ENCODE measurements at places on chromosomes 5 and 9.

- DNase-seq, result no peak
Observed at GRCh38 chr5:71600783-71601182, 13.6 kb downstream of the MCCC2 start.

GRCh38 chr5:64040490-64040889, 78.2 kb upstream of the HTR1A start:
- no peak for DNase-seq

DNA sequence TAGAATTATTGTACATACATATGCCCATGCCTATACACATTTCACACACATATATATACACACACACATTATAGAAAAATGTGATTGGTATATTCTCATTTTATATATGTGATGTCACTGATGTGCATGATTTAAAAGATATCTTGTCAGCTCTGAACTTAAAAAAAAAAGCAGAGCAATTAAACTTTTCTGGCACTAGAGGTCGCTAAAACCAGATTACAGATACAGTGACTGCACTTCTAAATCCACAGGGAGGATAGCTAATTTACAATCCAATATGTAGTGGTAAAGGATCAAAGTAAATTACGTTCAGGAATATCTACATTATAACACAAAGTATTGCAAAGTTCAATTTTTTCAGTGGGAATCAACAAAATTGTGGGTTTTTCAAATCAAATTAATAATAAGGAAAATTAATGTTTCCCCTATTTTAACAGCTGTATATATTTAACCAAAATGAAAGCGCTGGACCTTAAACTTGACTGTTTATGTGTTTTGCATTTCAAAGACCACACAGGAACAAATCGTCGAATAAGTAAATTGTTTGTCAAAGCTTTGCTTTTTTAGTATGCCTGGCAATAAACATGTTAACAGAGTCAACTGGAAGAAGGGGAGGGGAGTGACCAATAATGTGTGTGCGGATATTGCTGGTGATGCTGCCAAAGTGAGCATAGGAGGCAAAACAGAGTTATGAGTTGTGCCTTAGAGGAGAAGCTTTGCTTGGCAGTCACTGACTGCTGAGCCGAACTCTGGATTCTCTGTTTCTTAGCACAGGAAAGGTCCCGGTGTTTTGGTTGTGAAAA, 1201.4 kb upstream of the C9orf72 start:
- DNase-seq, result no peak

DNA sequence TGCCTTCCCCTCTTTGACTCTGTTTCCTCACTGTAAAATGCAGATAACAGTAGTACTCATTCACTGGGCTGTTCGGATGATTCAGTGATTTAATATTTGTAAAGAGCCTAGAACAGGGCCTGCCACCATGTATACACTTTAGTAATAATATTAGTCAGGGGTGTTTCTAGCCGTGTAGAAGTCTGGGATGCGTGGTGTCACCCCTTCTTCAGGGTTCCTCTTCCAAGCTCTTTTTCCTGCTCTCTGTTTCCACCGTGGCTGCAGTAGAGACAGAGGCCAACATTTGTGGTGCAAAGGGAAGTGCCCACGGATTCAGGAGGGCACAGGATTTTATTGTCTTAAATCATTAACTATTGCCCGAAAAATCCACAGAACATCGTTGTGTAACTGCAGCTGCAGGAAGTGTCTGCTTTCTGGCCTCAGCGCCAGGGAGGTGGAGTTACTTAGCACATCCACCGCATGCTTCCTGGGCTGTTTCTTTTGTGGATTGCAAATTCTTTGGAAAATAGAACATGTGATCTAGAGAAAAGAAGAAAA, 61.7 kb downstream of the TRIO start:
- no peak for DNase-seq

DNA sequence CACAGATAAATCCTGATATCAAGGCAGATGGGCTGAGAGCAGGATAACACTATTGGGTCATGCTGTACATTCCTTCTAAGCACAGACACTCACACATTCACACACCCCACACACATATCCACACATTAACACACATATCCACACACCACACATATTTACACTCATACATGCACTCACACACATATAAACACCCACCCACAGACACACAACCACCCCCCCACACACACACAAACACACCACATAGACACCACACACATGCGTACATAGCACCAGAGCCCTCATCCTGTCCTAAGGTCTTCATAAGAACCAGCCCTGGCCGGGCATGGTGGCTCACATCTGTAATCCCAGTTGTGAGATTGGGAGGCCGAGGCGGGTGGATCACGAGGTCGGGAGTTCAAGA, 322.3 kb upstream of the ADCY2 start:
- DNase-seq, result no peak

DNA sequence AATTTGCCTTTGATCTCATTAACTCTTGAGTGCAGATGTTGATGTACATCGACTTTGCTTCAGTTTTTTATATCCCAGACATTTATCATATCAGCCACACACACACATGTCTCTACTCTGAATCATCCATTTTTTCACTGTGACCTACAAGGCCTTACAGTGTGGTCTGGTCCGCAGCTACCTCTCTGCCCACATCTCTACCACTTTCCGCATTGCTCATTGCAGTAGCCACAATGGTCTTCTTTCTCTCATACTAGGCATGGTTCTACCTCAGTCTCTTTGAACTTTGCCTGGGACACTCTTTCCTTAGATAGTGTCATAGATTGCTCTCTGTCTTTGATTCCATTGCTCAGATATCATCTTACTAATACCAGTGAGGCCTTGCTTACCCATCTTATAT, 87.9 kb upstream of the FSD1L start:
- no peak for DNase-seq

DNA sequence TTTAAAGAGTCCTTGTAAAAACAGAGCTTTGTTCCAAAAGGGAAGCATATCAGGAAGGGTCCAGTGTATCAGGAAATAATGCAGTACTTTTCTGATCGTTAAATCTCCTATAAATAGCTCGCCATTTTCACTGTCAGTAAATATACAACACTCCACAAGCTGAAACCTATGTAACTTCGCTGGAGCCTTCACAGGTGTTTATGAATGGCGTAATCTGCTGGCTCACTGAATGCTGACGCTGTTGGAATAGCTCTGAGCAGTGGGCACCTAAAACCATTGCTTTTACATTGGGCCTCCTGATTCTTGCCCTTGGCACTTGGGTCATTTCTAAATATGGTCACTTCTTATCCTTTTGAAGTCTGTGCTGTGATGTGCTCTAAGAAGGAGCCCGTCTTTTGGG, 4.3 kb downstream of the SHC3 start:
- no peak for DNase-seq

DNA sequence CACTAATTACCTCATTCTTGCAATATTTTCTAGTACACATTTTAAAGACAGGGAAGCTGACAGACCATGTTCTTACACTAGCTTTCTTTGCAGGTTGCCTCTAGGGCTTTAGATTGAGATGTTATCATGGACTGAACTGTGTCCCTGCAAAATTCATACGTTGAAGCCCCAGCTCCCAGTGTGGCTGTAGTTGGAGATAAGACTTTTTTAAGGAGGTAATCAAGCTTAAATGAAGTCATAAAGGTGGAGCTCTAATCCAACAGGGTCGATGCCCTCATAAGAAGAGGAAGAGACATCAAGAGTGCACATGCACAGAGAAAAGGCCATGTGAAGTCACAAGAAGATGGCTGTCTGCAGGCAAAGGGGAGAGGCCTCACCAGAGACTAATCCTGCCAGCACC, 471.2 kb upstream of the ACTBL2 start:
- no peak for DNase-seq

- peak; percentile 21 for DNase-seq
Observed at GRCh38 chr9:133715295-133715865, 22.8 kb downstream of the SARDH start.

GRCh38 chr9:27088981-27089380, 20.0 kb upstream of the TEK start:
- no peak for DNase-seq

- DNase-seq, result no peak
Observed at GRCh38 chr9:69967344-69967743, 76.3 kb upstream of the MAMDC2 start.

DNA sequence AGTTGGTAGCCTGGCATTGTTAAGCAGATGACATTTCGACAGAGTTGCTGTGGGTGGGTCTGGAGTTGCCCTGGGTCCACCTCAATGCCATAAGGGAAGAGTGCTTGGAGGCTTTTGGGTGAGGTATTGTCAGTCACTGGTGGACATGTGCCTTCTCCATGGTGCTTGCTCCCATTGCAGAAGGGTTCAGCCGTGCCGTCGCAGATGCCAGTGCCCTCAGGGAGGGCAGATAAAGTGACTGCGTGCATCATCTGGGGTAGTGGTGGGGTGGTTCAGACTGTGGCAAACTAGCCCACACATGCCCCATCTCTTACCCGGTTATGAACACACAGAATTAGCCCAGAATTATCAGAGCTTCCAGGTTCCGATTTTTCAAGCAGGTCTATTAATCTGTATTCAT, 71.6 kb downstream of the FBXL7 start:
- DNase-seq, result no peak

DNA sequence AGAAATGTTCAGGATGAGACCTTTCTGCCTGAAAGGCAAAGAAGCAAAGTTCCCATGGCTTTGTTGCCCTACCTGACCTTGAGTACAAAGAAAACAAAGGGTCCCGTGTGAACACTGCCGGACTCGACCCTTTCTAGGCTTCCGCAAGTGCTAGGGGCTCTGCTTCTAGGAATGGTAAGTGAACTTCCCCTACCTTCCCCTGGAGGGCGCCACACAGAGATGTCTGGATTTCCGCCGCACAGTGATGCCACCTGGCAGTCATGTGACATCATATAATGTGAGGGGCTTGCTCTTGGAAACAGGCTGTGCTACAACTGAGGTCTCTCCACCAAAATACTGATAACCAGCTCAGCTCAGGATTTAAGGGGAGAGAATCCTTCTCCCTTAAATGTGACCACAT, 56.6 kb downstream of the HSD17B3 start:
- peak; percentile 53 for DNase-seq

DNA sequence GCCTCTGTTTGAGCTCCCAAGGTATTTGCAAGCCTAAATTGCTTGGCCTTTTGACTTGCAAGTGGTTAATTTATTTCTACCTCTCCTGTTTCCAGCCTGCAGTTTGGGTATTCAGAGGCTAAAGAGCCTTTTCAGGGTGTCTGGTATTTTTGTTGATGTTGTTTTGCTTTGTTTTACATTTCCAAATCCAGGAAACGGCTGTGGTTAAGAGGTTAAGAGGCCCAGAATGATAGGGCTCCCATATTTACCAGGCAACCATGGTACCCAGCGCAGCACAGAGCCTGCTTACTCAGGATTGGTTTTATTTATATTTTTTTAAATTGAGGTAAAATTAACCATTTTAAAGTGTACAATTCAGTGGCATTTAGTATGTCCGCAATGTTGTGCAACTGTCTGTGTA, 92.1 kb downstream of the PDZD2 start:
- peak; percentile 50 for DNase-seq

DNA sequence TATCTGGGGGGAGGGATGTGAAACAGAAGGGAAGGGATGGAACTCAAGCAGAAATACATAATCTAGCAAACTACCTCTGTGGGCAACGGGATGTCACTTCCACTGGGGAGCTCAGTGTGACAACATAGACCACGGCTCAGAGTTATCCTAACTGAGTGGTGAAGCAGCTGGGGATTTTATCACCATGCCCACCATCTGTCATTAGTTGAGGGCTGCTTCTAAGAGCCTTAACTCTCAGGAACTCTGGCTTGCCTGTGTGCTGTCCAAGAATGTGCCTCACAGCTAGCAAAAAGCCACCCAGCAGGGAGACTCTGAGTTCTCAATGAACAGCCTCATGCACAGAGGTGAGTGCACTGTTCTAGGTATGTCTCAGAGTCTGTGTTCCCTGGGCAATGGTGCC, 90.6 kb upstream of the CXCL14 start:
- no peak for DNase-seq

- no peak for DNase-seq
Observed at GRCh38 chr5:53678981-53679660, 118.7 kb downstream of the NDUFS4 start.

GRCh38 chr9:87505869-87506678, 8.4 kb downstream of the DAPK1 start:
- DNase-seq, result no peak

- DNase-seq, result no peak
Observed at GRCh38 chr9:1400983-1401382, 350.8 kb downstream of the DMRT2 start.

DNA sequence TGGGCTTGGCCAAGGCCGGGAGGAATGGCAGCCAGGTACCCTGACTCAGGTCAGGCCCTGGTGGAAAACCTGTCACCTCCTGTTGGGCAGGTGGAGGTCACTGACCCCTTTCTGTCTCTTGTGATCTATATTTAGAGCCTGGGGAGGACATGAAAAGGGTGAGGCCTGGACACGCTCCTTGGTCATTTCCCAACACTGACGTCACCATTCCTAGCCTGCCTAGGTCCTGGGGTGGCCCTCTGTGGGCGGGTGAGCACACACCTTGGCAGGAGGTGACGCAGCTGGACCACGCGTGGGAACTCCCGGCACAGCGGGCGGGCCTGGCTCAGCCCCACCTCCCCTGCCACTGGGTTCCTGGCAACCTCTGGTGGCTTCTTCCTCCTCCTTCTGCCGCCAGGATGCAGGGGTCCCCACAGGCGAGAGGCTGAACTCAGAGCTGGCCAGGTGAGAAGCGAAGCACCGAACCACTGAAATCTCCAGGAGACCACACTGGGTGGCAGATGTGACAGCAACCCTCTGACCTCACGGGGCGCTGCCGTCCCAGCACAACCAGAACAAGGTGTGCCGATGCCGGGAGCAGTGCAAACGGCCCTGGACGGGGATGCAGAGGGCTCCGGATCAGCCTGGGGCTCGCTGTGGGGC, 6.4 kb upstream of the RALGDS start:
- DNase-seq, result no peak

GRCh38 chr5:58450811-58451629, 8.9 kb downstream of the PLK2 start:
- DNase-seq, result no peak

GRCh38 chr5:155087036-155087435, 73.5 kb downstream of the KIF4B start:
- DNase-seq, result no peak

DNA sequence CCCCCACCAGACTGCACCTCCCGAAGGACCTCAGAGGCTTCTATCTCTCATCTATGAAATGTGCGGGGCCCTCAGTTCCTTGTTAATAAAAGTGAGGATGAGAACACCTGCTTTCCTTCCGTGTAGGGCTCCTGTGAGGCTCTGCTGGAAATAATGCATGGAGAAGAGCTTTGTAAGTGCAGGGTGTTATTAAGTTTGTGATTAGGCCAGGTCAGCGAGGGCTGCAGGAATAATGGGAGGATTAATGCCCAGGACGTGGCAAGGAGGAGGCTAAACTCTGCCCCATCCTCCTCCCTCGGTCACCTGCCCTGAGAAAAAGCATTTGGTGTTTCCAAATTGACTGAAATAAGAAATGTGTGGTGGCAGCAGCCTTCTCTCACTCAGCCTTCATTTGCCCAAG, 83.5 kb upstream of the HSPA9 start:
- no peak for DNase-seq

GRCh38 chr9:36078051-36078450, 41.3 kb downstream of the RECK start:
- DNase-seq, result no peak

All from H9 (cell line).